ENCODE measurements at places on chromosomes 16 and 17.

- no peak for DNase-seq
Measured at GRCh38 chr16:55498101-55498500, 10.8 kb upstream of the LPCAT2 start.

- no peak for DNase-seq
Measured at GRCh38 chr17:5823219-5823618, 238.9 kb upstream of the NLRP1 start.

- no peak for DNase-seq
Measured at GRCh38 chr17:66371561-66371960, 69.1 kb downstream of the PRKCA start.

GRCh38 chr16:51048544-51048943, 102.5 kb downstream of the SALL1 start:
- peak; percentile 44 for DNase-seq

DNA sequence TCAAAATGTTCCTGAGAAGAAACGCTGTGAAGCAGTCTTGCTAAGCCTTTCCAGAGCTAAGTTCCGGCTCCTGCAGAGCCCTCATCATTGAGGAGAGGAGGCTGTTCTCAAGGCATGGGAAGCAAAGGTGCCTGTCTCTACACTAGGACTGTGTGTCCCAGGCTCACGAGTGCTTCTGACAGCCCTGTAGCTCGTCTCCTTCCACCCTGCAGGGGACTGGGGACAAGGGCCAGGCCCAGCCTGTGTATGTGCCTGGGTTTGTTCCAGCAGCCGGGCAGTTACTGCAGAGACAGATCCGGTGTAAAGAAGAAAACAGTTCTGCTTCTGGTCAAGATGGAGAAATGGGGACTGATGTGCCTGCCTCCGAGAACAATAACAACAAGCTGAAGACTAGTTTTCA, 156.0 kb downstream of the ENGASE start:
- no peak for DNase-seq

All from astrocyte of the hippocampus (primary cell).